ENCODE measurements at places on chromosomes 5 and 9.
A peak's percentile ranks its signal among the peaks of the same experiment; 100 is the strongest.

DNA sequence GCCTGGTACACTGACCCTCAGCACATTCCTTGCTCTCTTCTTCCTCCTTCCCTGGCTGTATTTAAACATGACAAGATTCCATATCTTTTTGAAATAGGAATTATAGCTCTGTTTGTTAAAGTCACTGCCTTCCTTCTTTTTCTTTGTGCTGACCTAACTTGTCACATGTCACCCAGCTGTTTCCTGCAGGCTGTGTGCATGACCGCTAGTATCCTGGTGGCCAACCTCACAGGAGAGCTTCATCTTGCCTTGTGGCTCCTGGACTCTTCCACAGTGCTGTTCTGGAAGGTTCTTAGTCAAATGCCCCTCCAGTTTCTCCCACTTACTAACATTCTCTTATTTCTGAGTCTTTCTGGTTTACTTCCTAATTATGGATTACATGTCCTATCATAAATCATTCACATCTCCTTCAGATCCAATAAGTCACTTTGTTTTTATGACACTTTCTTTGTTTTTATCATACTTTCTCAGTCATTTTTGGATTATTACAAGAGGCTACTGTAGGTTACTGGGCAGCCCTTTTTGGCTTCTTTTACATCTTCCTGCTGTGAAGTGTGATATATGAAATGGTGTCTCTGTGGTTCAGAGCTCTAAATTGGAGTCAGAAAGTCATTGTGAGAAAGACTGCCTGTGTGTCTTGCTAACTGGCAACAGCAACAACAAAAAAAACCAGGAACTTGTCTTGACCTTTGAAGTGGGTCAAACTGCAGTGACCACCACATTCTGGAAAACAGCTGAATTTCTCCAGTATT lies 463.6 kb upstream of the DAP start:
- no peak for DNase-seq

GRCh38 chr5:1246711-1247431 lies 21.7 kb downstream of the SLC6A18 start:
- DNase-seq = no peak

DNA sequence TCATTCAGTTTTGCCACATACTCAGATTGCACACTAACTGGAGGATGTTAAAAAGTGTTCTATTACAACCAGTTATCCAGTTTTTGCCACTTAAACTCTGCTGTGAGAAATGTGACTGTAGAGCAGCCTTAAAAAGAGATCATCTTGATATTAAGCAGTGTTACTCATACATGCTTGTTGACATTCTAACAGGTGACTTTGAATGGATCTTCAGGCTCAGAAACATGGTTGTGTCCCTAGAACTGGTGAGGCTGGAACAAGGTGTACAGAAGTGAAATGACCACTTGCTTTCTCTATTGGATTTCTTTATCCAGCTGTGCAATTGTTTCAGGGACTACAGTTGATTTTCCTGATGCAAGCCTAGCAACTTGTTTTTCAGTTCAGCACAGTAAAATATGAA lies 166.1 kb upstream of the CCDC152 start:
- no peak for DNase-seq

DNA sequence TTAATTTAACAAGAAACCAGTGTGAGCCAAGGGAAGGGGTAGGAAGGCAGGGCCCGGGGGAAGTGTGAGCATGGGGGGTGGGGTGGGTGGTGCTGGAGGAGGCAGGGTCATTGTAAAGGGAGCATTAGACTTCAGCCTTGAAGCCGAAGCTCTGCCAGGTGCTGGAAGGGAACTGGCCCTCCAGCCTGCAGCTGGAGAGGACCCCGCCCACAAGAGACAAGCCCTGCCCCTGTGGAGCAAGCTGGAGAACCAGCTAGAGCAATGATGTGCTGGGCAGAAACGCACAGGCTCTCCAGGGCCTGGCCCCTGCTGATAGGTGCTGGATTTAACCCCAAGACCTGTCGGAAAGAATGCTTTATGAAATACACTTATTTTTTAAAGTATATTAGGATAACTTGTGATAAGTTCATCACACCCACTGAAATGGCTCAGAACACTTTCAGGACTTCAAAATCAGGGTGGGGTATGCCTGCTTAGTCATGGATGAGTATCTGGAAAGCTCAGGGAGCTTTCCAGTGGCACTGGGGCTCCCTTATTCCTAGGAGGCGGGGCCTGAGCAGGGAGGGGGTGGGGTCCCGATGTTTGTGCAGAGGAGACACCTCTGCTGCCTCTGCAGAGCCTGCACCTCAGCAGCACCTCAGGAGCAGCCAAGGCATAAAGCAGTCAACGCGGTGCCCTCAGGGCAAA lies 27.1 kb downstream of the UBE2QL1 start:
- no peak for DNase-seq

GRCh38 chr9:94677929-94678328 lies 38.6 kb upstream of the FBP1 start:
- no peak for DNase-seq

- DNase-seq = no peak
Observed at GRCh38 chr5:151020304-151021110, at the start of gene GPX3. TSS of gene GPX3 (plus strand) at chr5:151020591. CDS start at chr5:151020655, 64 bp downstream.

- DNase-seq = no peak
Observed at GRCh38 chr5:176700239-176700847, 53.1 kb downstream of the TSPAN17 start.

DNA sequence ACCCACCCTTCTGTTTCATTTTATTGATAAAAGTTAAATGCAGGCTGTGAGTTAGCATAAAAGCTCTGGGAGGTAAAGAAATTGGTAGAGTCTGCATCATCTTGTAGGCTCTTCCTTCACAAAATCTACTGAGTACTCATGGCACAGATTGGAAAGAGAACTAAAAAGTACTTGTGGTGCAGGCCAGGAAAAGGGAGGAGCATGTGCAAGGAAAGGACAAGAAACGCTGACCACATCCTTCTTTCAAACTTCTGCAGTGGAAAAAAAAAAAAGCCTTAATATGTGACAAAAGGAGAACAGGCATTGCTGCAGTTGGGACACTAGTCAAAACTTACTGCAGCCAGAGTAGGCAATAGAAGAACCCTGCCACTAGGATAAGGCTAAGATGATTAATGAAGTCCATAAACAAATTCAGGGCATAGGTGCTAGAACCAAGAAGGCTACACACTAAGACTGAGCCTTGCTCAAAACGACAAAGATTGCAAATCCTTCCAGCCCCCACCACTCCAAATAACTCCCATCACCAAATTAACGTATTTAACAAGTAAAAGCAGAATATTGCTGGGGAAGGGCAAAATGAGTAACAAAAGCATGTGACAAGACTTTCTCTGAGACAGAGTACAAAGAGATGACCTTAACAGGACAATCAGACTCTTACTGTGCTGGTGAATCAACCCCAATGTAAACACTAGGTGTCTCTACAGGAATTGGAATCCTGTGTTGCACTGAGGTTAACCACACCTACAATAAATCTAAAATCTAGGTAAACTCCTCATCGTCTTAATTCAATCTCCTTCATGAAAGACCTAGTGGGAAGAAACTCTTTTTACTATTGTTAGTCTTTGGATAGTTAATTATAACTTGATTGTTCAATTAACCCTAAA lies 1024.8 kb downstream of the TLE1 start:
- DNase-seq = no peak

DNA sequence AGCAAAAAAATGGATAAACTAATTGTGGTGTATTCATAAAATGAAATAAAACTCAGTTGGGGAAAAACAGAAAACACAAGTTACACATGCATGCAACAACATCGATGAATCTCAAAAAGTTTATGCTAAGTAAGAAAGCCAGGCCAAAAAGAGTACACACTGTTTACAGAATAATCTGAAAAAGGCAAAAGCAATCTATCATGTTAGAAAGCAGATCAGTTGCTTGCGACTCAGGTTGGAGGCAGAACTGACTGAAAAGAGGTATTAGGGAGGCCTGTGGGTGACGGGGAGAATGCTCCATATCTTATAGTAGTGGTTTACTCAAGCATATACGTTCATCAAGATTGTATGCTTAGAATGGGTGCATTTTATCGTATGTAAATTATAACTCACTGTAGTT lies 119.2 kb downstream of the ARRDC3 start:
- no peak for DNase-seq

DNA sequence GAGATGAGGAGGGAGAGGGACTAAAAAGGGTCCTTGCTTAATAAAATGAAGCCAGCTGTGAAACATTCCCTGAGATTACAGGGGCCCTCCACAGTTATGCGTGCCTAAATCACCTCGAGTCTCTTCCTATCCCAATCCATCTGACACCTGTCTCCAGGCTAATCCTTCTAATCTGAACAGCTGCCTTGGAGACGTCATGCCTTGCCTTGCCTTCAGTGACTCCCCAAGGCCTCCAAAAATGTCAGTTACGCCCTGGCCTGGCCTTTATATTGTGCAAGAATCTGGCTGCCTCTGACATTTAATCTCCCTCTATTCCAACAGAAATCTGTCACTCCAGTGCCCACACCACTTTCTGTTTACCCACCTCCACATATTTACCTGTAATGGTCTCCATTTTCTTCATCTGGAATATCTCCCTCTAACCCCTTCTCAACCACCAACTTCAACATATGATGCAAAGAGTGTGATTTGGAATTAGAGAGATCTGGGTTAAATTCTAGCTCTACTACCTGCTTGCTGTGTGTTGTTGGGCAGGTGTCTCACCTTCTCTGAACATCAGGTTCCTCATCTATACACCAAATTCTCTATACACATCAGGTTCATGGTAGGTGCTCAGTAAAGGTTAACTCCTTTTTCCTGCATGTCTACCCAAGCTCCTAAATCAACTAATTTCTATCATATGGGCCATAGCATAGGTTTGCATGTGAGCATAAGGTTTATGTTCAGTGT lies 57.9 kb downstream of the PTCD2 start:
- no peak for DNase-seq

- peak; percentile 61 for DNase-seq
Observed at GRCh38 chr5:55936100-55936693, 58.6 kb downstream of the IL6ST start.

DNA sequence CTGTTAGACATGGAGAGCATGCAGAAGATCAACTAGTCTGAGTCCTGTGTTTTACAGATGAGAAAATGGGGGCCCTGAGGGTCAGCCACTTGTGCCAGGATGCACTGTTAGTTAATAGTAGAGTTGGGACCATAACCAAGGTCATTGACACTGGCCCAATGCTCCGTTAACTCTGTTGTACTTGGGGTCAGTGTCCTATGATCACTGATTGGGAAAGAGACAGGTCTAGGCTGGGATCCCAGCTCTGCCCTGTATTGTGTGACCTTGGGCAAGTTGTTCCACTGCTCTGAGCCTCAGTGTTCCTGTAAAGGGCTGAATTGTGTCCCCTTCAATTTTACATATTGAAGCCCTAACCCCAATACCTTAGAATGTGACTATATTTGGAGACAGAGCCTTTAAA lies 70.0 kb downstream of the GDNF start:
- DNase-seq = no peak

DNA sequence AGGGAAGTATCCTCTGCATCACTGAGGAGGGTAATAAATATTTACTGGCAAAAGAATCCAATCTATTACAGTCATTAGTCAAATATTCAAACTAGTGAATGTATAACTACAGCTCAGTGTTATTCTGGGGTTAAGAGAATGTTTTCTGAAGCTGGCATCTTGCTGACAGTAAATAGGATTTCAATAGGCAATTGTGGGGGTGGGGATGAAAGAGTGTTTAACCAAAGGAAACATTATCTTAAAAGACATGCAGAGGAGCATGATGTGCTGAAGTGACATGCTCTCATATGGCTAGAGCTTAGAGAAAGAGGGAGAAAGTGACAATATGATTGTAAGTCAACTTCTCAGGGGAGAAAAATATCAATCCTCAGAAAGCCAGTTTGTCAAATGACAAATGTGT lies 618.4 kb upstream of the RIOK2 start:
- DNase-seq = no peak

- peak; percentile 72 for DNase-seq
Observed at GRCh38 chr9:110099236-110100095, 108.5 kb downstream of the C9orf152 start.

DNA sequence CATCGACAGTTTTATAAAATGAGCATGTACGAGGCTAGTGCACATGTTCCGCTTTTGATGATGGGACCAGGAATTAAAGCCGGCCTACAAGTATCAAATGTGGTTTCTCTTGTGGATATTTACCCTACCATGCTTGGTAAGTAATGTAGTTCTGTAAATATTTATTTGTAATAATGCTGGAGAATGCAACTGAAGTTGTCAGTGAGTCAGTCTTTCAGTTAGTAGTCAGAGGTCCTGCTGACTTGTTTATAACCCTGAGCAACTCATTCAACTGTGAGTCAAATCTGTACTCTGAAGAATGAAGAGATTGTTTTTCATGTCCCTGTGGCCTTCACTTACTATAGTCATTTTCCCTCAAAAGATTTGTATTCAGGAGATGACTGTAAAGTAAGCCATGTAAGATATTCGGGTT lies 28.4 kb upstream of the GPR150 start:
- peak; percentile 40 for DNase-seq

DNA sequence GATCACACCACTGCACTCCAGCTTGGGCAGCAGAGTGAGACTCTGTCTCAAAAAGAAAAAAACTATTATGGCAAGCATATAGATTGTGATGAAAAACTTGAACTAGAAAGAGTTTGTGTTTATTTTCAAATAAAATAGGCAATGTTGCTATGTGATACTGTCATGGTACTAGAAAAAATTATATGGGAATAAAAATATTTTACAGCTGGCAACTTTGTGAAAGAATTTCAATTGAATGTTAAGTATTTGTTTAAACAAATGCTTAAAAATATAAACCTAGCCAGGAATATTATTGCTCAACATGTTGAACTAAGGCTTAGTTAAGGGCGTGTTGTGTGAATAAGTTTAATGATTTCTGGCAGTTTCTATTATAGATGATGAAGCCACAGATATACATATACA lies 31.7 kb downstream of the HSDL2 start:
- no peak for DNase-seq

- DNase-seq = no peak
Observed at GRCh38 chr9:16241231-16241630, 629.2 kb downstream of the BNC2 start.

DNA sequence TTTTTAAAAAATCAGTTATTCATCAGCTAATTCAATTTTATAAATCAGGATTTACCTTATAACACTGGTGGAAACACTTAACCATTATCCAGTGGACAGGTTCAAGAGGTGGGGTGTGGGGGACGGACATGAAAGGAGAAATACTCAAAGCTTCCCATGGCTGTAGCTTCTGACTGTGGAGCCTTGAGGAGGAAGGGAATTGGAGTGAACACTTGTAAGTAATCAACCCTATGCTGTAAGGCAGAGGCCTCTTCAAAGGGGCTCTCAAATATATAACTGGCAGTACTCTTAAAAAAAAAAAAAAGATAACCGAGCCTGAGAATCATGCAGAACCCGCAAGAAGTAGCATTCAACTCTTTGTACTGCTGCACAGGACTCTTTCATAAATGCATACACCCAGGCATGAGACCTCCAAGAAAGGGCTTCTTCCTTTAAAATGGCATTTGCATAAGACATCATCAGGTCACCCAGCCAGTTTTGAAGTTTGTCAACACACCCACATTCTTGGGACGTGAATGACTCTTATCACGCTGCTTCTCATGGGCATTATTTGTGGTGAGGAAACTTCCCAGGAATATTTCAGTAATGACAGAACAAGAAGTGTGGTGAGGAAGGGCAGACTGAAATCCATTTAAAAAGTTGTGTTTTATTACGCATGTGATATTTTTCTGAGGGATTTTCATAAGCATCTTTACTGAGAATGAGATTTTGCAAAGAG lies 8.1 kb downstream of the OSMR start:
- peak; percentile 67 for DNase-seq
